NCI-H2227 treated with DMSO at 0.1 percent for 48 hours (cell line): ENCODE measurements at places on chromosomes 2 and 18.

- DNase-seq = no peak
These were observed 39.5 kb upstream of the FHL2 start for GRCh38 chr2:105438104-105438929.

- DNase-seq = no peak
These were observed 283.6 kb downstream of the TMX3 start for GRCh38 chr18:68431111-68431921.

- DNase-seq = no peak
These were observed 6.9 kb downstream of the ACYP2 start for GRCh38 chr2:54122171-54122935.

DNA sequence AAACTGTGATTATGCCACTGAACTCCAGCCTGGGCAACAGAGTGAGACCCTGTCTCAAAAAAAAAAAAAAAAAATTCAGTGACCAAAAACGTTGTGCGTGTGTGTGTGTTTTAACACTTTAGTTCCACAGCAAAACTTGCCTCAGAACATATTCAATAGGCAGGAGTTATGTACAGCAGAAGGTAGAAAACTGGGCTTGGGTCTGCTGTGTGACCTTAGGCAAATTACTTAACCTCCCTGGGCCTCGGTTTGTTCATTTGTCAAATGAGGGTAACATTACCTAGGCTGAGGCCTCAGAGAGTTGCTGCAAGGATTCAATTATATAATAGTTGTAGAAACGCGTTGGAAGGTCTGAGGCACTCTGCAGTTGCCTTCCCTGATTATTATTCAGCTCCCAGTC is 10.3 kb upstream of the SCG2 start:
- no peak for DNase-seq

DNA sequence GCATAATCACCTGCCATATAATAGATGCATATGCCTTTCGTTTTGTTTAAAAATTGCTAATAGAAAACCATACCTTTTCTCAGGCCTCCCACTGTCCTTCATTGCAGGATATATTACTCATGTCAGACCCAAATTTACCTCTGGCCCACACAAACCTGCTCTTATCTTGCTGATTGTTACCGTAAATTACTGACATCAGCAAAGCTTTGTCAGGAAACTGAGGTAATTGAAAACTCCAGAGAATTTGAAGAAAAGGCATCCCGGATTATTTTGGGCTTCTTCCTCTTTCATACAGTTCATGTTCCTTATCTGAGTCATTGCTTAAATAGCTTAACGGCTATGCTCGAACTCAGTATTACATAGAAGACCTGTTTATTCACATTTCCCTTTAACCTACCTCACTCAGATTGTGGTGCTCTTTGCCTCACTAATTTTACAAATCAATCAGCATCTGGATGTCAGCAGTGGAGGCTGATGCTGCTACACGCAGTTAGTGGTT is 145.7 kb downstream of the ZEB2 start:
- no peak for DNase-seq

DNA sequence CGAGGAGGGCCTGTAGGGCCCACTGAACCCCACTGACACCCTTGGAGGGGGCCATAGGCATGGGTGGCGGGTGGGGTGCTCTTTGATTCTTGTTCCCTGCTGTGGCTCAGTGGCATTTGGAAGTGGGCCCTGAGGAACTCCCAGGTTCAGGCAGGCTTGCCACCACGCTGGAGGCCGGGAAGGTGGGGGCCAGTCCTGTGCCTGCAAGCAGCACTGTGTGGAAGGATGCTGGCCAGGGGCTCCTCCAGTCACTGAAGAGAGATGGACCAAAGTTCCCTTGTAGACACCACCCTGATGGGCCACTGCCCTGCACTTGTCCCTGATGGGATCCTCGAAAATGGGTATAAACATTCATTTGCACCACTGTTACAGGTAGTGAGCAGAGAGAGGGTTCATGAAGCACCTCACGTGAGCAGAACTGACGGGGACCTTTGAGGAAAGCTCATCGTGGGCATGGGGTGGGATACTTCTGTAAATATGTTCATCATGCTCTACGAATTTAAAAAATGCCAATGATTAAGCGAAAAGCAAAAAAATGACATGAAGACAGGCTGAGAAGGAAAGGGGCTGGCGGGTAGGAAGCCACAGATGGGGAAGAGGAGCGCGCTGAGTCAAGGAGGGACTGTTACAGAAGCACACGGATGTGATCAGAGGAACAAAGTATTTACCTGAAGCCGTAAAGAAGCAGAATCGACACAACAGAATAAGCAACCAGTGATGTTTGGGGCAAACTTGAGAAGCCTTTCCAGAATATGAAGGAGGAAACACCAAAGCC is 45.2 kb upstream of the ASB1 start:
- DNase-seq = no peak

- DNase-seq = no peak
These were observed 66.6 kb upstream of the ODC1 start for GRCh38 chr2:10514743-10515142.

DNA sequence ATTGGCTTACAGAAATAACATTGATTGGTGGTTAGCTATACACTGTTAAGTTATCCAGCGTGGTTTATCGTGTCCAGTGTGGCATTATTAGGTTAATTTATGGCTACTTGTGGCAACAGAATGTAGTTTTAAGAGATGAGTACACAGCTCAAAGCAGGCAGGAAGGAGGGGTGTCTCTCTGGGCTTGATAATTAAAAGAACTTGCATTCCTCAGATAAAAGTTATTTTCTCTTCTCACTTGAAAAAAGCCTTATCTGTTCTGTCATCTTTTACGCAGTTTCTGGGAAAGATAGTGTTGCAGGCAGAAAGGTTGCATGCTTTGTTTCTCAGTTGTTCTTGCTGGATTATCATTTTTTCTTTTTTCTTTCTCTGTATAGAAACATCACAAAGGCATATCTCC is 154.4 kb upstream of the COL3A1 start:
- DNase-seq = no peak

DNA sequence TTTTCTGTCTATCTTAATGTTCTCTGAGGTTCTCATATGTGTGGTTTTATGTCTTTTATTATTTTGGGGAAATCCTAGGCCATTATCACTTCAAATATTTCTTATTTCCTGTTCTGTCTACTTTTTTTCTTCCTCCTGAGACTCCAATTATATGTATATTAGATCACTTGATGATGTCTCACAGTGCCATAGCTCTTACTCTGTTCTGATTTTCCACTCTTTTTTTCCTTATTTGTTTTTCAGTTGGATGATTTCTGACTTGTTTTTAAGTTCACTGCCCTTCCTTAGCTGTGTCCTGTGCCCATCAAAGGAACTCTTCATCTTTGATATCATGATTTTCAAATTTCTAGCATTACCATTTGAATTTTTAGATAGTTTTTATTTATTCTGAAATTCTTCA is 24.1 kb downstream of the FAM228B start:
- no peak for DNase-seq
